ENCODE measurements at places on chromosomes 1 and 21.

DNA sequence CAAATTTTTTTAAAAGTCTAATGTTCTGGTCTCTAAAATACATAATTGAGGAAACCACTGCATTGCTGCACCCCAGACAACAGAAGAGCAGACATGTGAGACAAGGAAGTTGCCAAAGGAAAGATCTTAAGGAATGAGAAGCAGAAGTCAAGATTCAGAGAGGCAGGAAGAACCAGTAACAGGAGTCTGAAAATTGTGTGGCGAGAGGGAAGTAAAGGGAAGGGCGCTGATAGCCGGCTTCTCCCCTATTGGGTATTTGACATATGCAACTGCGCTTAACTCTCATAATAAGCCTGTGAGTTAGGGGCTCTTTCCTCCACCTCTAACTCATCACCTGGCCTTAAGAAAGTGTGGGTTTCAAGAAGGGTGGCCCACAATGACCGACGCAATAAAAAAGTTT lies 21.9 kb upstream of the KIF14 start:
- DNase-seq = no peak

DNA sequence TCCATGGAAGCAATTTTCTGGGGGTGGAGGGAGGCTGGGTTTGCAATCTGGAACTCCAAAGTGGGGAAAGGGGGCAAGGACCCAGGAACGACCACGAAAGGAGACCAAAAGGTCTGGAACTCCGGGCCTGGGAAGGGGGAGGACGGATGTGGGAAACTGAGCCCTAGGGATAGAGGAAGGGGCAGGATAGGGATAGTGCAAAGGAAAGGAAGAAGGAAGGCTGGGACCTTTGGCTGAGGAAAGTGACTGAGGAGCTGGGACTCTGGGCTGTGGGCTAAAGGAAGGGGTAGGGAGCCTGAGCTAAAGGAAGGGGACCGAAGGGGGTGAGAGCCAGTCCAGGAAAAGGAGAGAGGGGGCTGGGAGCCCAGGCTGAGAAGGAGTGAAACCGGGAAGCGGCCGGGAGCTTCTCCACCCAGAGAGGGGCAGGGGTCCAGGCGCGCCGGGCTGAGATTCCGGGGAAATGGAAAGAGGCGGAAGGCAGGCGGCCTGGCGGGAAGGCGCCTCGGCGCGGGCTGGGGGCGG lies 395 bp downstream of the SLC9A1 start:
- DNase-seq = no peak

DNA sequence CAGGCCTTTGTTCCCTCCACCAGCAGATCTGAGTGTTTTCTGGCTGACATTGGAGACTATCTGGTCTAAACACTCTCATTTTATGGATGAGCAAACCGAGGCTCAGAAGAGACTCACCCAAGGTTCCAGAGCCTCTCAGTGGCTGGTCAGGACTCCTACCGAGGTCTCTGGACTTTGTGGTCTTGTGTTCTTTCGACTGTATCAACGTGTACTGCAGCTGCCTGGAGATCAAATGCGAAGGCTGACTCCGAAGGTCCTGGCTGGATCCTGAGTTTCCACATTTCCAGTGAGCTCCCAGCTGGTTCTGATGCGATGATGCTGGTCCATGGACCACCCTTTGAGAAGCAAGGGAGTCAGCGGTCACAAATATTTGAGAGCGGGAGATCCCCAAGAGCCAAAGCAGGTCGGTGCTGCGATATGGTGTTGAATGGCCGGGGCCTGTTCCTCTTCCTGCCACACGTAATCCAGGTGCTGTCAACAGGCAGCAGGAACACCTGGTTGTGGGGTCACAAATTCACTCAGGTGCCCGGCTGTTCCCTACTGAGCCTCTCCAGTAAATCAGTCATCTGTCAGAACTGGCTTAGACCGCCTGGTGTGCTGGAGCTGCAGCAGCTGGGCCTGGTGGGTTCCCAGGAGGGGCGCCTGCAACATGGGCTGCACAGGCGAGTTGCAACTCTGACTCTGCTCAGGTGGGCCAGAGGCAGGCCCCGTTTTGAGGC lies 94.8 kb upstream of the USP24 start:
- DNase-seq = no peak

DNA sequence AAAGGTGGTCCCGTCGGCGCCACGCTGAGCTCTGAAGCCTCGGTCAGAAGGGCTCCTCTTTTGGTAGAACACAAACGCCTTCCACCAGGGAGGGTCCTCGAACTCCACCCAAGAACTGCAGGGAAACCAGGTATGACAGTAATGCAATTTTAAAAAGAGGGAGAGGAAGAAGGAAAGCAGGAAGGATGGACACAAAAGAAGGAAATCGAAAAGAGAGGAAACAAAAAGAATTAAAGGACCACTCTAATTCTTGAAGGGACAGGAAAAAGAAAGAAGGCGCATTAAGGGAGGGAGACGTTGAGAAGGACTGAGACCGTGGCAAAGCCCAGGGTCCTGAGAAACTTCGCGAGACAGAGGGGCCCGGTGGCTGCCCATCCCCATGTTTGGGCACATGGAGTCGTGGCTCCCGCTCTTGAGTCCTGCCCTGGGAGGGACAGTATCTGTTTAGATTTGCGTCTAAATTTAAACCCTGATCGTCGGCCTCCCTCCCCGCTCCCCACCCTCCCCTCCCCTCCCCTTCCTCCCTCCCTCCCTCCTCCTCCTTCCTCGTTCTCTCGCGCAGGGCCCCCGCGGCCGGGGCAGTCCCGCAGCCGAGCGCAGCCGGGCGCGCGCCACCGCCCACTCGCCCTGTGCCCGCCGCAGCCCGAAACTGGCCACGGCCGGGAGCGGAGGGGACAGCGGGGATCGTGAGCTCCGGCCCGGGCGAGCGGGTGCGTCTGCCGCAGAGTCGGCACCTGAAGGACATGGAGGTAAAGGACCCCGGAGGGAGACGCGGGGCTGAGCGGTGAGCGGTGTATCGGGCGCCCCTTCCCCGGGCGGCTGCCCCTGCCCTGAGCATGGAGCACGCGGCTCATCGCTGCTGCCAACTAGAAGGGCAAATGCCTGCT lies at the start of gene RCSD1:
Gene RCSD1, plus strand, starts transcription at position 552 of the 887 bp plus-strand sequence. Its CDS starts 192 bp downstream, at position 744.
- no peak for DNase-seq

- no peak for DNase-seq
Observed at GRCh38 chr1:213123087-213123486, 72.0 kb downstream of the RPS6KC1 start.

- DNase-seq = no peak
Observed at GRCh38 chr1:197948926-197949899, 32.0 kb downstream of the LHX9 start.
